T1000 (cell line): ENCODE measurements at places on chromosomes 2 and 18.

GRCh38 chr2:175864137-175864850 is 137.8 kb downstream of the LNPK start:
- DNase-seq = no peak

DNA sequence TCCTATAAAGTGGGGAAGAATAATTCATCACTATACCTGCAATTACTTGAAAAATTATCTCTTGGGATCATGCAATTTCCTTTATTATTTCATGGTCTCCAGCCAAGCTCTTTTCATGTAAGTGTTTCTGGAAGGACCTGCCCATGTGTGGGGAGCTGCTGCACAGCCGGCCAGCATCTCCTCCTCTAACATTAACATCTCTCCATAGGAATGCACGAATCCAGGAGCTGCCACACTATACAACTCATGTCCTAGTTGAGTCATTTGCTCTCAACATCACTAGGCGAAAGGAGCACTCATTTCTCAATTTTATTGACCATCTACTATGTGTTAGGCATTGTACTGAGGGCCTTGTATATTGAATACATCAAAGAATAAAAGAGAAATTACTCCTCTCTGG is 144.3 kb upstream of the ERBB4 start:
- no peak for DNase-seq

DNA sequence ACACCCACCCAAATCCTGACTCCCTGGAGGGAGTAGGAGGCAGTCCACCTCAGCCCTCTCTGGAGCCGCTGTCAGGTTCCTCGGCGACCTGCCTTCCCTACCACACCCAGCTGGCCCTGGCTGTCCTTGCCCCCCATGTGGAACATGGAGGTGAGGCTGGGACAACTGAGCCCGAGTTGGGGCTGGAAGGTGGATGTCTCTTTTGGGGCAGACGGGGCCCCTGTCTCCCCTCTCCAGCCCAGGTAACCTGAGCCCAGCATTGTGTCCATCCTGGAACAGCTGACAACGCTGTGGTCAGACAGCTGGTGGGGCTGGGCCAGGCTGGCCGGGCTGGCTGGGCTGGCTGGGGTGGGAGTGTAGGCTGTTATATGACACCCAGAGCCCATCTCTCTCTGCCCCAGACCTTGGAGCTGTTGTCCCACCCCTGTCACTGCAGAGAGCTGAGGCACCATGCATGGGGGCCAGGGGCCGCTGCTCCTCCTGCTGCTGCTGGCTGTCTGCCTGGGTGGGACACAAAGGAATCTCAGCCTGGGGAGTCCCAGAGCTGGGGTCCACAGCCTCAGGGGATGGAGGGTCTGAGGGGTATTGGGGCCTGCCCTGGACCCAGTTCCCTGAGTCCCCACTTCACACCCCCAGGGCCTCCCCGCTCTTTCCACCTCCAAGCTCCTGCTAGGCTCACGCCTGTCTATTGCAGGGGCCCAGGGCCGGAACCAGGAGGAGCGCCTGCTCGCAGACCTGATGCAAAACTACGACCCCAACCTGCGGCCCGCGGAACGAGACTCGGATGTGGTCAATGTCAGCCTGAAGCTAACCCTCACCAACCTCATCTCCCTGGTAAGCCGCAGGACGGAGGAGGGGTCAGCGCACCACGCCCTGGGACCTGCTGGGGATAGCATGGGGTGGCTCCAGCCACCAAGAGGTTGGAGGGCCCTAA is at the start of gene CHRNG:
CHRNG (plus strand) TSS at position 395 of the 934 bp plus-strand sequence; CDS start at position 451, 56 bp downstream.
- no peak for DNase-seq

GRCh38 chr2:188292348-188293239 is 920 bp downstream of the GULP1 start:
- peak; percentile 70 for DNase-seq

GRCh38 chr2:68200157-68200787 is 42.6 kb downstream of the PNO1 start:
- no peak for DNase-seq

GRCh38 chr2:96305979-96306308 is 598 bp upstream of the SNRNP200 start:
- DNase-seq = no peak

DNA sequence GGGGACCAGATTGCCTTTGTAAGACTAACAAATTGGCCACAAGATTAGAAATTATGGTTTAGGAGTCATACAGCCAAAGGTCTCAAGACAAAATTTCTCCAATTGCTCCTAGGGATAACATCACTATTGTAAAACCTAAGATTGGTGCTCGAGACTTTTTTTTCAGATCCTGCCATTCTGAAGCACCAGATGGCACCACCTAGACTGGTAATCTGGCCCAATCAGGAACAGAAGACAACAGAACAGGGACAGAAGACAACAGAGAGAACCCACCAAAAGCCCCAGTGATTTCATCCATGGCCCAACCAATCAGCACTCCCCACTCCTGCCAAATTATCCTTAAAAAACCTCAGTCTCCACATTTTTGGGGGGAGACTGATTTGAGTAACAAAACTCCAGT is 66.8 kb downstream of the LINC00305 start:
- no peak for DNase-seq

GRCh38 chr2:46135958-46136357 is 161.2 kb upstream of the EPAS1 start:
- peak; percentile 8 for DNase-seq
